ENCODE measurements at places on chromosomes 5 and 9. TPM values are rescaled to one million over a fixed set of nuclear protein-coding genes. Genes with fewer than 3 reads are reported as not detected.

GRCh38 chr9:92714787-92715487 is 45.0 kb upstream of the IPPK start:
- no peaks in the 10 kb centered on the region for H3K27me3 ChIP-seq
- H3K4me3 ChIP-seq: no peak overlapping the region
- H3K36me3 ChIP-seq: peaks cover 52% of the 10 kb centered on the region
- H3K27ac ChIP-seq: no peak overlapping the region

Gene FOXI1
- total RNA-seq: not detected

Gene SLC22A4
- 0.22 TPM for total RNA-seq

GRCh38 chr5:65663804-65664521 is 39.1 kb downstream of the SHLD3 start:
- no peak overlapping the region for H3K27ac ChIP-seq
- DNase-seq: no peak
- H3K4me3 ChIP-seq: no peak overlapping the region
- no peaks in the 10 kb centered on the region for H3K27me3 ChIP-seq

DNA sequence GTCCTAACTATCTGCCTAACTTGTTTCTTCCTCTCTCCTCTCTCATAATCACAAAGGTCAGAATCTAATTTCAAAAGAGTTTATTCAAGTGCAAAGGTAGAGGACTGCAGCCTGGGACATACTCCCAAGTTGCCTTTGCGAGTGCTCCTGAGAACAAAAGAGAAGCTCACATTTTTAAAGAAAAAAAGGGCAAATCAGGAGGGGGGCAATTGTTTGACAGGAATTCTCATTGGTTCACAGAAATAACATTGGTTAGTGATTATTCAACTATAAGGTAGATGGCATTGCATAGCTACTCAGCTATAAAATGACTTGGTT is 108.1 kb upstream of the RAI14 start:
- no peak overlapping the region for H3K27ac ChIP-seq
- no peaks in the 10 kb centered on the region for H3K36me3 ChIP-seq
- no peak overlapping the region for H3K4me3 ChIP-seq
- H3K4me1 ChIP-seq: no peaks in the 10 kb centered on the region
- H3K27me3 ChIP-seq: no peaks in the 10 kb centered on the region

Gene ANKRD18A
- 9.7 TPM for total RNA-seq

GRCh38 chr9:16585591-16585990 is 284.9 kb downstream of the BNC2 start:
- no peaks in the 10 kb centered on the region for H3K36me3 ChIP-seq
- no peak overlapping the region for H3K4me3 ChIP-seq
- no peak for DNase-seq
- no peaks in the 10 kb centered on the region for H3K27me3 ChIP-seq
- no peak overlapping the region for H3K27ac ChIP-seq

Gene TAS2R1
- total RNA-seq: not detected

DNA sequence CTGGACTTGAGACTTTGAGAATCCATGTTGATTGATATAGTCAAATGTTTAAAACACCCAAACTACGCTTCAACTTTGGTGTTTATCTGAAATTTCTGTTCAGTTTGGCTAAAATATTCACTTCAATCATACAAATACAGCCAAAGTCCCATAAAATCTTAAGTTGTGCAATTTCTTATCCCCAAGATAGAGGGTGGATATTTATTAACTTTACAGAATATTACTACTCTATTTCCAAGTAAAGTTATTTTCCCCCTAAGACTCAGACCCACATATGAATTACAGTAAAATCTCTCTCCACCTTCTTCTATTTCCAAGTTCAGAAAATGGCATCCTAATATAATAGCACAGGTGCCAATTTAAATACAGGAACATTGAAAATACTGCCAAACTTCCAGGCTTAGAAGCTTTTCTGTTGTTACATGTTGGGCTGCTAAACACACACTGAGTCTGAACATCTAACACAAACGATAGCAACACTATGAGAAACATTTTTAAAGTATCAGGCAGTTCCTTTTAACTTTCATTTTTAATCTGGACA is 290.3 kb downstream of the EBF1 start:
- no peak for DNase-seq
- H3K4me3 ChIP-seq: no peak overlapping the region
- H3K4me1 ChIP-seq: peaks cover 11% of the 10 kb centered on the region
- no peaks in the 10 kb centered on the region for H3K27me3 ChIP-seq

GRCh38 chr9:82571540-82571939 is 491.4 kb downstream of the RASEF start:
- H3K4me1 ChIP-seq: no peaks in the 10 kb centered on the region
- no peak overlapping the region for H3K27ac ChIP-seq
- H3K36me3 ChIP-seq: no peaks in the 10 kb centered on the region

Gene PCAT7
- not detected for total RNA-seq

Gene MYMK
- total RNA-seq: not detected

GRCh38 chr5:114977979-114978573 is 191.6 kb downstream of the TRIM36 start:
- DNase-seq: no peak
- H3K27ac ChIP-seq: no peak overlapping the region
- no peak overlapping the region for H3K4me3 ChIP-seq
- H3K27me3 ChIP-seq: no peaks in the 10 kb centered on the region

GRCh38 chr5:160092960-160093707 is 26.1 kb downstream of the PWWP2A start:
- no peak overlapping the region for H3K27ac ChIP-seq
- H3K36me3 ChIP-seq: peaks cover 23% of the 10 kb centered on the region
- no peaks in the 10 kb centered on the region for H3K4me1 ChIP-seq
- no peaks in the 10 kb centered on the region for H3K27me3 ChIP-seq
- no peak for DNase-seq
- no peak overlapping the region for H3K4me3 ChIP-seq

GRCh38 chr5:127556609-127557334 is 39.3 kb downstream of the PRRC1 start:
- peaks cover 17% of the 10 kb centered on the region for H3K36me3 ChIP-seq
- no peak overlapping the region for H3K4me3 ChIP-seq
- H3K27ac ChIP-seq: no peak overlapping the region
- no peak for DNase-seq
- no peaks in the 10 kb centered on the region for H3K27me3 ChIP-seq
- no peaks in the 10 kb centered on the region for H3K4me1 ChIP-seq

DNA sequence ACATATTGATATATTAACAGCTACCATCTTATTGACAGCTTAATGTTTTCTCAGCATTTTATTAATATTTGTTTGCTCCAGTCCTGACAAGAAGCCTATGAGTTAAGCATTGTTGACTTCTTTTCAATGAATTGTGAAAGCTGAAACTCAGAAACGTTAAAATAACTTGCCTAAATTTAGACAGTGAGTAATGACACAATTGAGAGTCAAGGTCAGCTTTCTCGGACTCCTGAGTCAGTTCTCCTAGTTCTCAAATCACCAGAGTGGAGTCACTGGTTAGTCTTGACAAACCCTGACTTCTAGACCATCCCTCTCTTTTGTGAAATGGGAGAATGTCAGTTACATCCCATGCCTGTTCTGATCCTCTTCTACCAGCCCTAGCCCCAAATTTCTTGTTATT is 222.7 kb upstream of the ACO1 start:
- DNase-seq: no peak
- H3K4me1 ChIP-seq: no peaks in the 10 kb centered on the region
- no peak overlapping the region for H3K27ac ChIP-seq
- H3K4me3 ChIP-seq: no peak overlapping the region
- no peaks in the 10 kb centered on the region for H3K27me3 ChIP-seq
